Stimulated activated CD8-positive, alpha-beta memory T cell treated with anti-CD3 and anti-CD28 coated beads, Interleukin-4, amount 100 ng/mL, for 4 hours (primary cell): ENCODE measurements at places on chromosomes 2 and 18.

DNA sequence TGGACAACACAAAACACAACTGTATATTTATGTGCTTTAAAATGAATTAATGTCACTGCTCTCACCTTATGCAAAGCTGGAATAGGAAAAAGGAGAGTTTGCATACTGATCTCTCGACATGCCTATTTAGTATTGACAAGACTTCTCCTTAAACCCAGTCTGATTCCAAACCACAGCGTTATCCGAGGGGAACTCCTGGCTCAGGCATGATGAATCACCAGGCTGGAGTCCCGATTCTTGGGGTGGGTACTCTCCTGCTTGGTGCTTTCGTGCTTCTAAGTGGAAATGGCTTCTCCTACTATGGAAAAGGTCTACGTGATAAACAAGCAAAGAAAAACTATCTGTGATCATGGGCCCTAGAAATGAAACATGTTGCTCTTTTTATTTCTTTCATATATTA is 88.9 kb upstream of the SLC35G4 start:
- DNase-seq = no peak

- DNase-seq = no peak
Measured at GRCh38 chr18:10293966-10294365, 160.5 kb upstream of the APCDD1 start.

- DNase-seq = no peak
Measured at GRCh38 chr2:217270485-217271121, 410.7 kb upstream of the TNP1 start.

GRCh38 chr2:33115196-33115595 is 168.4 kb downstream of the LTBP1 start:
- DNase-seq = no peak

GRCh38 chr18:3603421-3604234 is 153.7 kb downstream of the TGIF1 start:
- no peak for DNase-seq

DNA sequence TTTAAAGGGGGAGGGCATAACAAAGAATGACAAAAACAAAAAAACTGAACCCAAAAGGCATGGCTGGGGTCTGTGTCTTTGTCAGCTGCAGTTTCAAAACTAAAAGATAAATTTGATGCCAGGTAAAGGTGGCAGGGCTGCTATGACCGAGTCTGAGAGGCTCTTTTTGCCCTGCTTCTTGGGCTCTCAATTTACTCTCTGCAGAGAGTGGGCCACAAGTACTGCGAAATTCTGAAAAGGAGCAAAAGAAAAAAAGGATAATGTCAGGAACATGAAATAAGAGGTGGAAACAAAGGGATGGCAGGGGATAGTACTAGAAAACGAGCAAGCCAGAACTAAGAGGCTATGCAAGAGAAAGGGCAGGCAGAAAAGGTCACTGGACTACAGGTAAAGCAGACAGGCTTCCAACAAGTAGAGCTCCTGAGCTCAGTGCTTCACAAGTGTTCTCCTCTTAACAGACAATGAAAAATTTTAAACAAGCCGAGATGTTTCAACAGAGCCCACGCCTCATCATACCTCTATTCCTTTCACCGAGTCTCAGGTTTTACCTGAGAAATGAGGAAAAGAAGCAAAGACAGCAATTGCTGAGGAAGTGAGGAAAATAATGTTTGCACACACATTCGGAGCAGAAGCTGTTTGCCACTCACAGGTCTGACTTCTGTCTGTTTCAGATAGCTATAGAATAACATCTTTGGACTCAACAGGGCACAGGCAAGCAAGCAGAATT is 7.3 kb downstream of the IRS1 start:
- DNase-seq = no peak

GRCh38 chr2:27723372-27724144 is 48.0 kb upstream of the MRPL33 start:
- no peak for DNase-seq

- no peak for DNase-seq
Measured at GRCh38 chr2:239132156-239132709, 268.6 kb downstream of the HDAC4 start.

- DNase-seq = no peak
Measured at GRCh38 chr18:48553236-48553635, 14.4 kb downstream of the CTIF start.

DNA sequence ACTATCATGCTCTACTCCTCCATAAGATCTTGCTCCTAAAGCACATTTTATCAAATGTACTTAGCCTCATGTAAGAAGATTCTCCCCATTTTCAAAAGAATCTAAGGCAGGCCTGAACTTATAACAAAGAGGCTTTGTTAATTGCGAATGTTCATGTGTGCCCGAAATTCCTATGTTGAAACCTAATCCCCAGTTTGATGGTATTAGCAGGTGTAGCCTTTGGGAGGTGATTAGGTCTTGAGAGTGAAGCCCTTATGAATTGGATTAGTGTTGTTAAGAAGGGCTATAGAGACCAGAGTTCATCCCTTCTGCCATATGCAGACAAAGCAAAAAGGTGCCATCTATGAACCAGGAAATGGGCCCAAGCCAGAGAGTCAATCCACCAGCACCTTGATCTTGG is 234.5 kb downstream of the PAX3 start:
- DNase-seq = no peak

DNA sequence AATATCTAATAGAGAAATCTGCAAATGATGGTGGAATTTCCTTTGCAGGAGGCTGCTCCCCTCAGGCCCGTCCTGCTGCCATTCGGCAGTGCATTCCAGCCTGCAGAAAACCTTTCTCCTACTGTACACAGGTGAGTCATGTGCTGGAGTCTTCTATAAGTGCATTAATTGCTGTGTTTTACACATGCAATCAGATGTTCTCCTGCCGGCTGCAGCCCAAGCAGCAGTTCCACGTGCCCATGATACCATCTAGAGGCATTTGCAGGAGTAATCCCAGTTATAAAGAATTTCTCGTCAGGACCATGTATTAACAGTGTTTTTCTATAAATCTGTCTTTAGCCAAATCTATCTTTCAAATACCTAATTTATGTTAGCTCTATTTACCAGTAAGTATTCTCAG is 304.7 kb upstream of the HNMT start:
- DNase-seq = no peak
